ENCODE measurements at places on chromosomes 6 and 20.

DNA sequence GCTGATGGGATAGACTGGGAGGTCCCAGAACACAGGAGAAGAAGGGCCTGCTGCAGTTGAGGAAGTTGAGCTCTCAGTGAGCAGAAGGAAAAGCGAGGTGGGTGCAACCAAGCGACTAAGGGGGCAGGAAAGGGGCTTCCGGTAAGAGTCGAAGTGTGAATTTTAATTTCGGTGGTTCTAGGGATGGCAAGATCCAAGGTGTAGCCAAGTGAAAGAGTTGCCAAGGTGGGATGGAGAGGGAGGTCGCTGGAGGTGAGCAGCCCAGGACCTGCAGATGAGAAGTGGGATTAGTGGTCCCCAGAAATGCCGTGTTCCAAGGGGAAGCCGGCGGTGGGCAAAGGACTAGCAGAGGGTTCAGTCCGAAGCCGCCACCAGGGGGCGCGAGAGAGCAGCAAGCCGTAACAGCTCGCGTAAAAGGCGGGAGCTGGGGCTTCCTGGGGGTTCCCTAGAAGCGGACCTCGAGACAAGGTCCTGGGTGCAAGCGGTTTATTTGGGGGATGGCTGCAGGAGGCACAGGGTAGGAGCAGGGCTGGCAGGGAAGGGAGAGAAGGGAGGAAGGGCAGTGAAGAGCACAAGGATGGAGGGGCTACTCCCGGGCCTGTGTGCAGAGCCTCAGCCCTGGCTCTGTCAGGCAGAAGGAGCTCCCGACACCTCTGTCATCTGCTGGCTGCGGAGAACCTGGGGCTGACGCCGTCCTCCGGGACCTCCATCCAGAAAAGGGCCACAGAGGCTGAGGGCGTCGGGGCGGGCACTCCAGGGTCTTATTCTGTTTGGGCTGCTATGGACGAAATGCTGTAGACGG lies 103.6 kb downstream of the PAX1 start:
- DNase-seq: peak; percentile 60

DNA sequence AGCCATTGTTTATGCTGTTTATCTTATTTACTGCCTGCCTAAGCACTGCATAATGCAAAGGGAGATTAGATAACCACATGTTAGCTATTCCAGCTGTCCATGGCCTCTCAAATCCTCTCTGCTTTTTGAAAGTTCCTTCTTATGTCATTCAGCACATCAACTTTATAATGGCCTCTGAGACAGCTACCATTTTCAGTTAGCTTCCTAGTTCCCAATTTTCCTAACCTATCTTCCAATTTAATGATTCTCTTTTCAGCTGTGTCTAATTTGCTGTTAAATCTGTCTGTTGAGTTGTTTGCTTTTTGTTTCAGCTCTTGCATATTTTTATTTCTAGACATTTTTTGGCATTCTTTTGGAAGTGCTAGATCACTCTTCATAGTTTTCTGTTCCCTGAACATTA lies 173.4 kb upstream of the PLCB4 start:
- no peak for DNase-seq

GRCh38 chr20:1364106-1364505 lies 28.7 kb downstream of the FKBP1A start:
- DNase-seq: no peak

DNA sequence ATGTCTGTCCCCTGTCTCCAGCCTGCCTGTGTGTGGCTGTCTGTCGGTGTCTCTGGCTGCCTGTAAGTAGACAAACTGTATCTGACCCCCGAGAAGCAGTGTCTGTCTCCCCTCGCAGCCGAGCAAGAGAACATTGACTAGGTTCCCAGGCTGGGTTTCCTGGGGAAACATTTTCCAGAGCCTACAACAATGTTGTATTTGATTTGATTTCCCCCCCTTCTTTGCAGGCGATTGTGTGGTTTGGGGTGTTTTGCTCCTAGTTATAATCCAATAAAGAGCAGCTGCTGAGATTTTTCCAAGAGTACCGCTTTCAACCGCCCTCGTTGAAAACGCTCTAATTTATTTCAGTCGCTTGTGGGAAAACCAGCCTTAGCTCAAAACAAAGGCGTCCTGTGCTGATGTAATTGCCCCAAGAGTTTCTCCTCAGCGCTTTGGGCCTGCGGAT lies 92.6 kb downstream of the CDC5L start:
- no peak for DNase-seq

- DNase-seq: no peak
These were observed 45.3 kb upstream of the TINAG start for GRCh38 chr6:54262971-54263370.

DNA sequence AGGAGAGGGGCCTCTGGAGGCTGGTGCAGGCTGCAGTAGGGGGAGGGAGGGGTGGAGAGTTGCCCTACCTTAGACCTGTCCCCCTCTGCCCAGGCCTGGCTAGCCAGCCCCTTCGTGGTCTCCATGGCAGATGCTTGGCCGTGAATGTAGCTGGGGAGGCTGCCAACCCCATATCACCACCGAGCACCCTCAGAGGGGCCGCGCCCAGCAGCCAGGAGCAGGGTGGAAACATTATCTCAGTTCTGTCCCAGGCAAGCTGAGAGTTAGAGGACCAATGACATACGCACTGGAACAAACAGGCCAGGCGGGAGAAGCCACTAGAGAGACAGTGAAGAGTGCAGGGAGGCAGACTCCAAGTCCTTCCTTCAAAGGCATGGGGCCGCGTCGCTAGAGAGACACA lies 66.5 kb downstream of the LRFN2 start:
- peak; percentile 70 for DNase-seq

DNA sequence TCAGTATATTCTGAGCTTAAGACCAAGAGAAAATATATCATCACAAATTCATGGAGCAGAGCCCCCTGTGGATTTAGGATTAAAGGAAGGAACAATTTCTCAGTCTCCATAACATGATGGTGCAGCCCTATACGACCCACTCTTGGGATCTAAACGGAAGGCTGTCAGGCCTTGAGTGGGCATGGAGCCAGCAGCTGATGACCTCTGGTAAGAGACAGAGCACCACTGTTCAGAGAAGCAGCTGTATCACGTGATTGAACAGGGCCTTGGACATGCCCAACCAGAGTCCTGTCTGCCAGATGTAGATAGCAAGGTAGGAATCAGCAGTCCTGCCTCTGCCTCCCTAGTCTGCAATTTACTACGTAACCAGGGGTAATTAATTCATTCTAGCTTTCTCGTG lies 259.4 kb upstream of the POU3F2 start:
- DNase-seq: no peak

DNA sequence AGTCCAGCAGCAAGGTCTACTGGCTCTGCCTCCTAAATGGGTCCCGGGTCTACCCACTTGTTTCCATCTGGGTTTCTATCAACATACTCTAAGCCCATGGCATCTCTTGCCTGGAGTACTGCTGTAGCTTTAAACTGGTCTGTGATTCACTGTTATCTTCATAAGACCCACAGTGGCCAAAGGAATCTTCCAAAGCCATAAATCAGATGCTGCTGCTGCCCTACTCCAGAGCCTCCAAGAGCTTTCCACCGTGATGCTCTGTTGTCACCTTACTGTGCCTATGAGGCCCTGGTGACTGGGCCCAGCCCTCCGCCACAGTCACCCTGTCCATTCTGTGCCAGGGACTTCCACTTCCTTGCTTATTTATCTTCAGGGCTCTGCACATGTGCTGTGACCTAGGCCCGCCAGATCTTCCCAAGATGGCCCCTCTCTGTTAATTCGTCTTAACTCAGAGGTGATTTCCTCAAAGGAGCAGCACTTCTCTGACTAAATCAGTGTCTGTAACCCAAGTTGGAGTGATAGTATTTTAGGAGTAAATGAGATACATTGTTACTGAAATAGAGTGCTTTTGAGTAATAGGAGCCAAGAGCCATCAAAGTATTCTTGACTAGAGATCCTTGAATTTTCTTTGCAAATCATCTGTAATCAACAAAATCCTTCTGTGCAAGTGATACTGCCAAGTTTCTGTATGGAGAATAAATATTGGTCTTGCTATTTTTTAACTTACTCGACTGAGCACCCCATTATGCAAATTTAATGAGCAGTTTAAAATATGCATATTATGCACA lies 102.5 kb downstream of the PPP1R14C start:
- DNase-seq: no peak

DNA sequence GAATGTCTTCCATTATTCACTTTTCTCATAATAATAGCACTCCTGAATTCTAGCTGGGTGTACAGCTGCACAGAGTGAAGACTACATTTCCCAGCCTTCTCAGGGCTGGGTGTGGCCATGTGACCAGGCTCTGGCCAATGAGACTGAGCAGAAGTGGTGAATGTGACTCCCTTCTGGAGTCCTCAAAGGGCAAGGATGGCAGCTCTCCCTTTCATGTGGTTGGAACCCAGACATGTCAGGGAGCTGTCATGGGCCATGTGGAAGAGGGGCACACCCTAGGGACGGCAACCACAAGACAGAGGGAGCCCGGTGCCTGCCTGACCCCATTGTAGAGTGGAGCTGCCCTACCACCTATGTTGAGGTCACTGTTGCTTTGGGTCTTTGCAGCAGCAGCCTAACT lies 312.8 kb upstream of the SULF2 start:
- DNase-seq: no peak

- no peak for DNase-seq
These were observed 66.4 kb upstream of the FABP7 start for GRCh38 chr6:122713138-122713537.

DNA sequence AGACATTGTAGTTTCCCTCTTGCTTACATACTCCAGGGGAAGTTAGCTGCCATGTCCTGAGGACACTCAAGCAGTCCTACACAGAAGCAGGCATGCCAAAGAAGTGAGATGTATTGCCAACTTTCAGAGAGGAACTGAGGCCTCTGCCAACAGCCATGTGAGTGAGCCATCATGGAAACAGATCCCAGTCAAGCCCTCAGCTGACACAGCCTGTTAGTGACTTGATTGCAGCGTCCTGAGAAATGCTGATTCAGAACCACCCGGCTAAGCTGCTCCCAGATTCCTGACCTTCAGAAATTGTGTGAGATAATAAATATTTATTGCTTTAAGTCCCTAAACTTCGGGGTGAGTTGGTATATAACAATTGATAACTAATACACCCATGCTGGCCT lies 38.1 kb downstream of the GSTA2 start:
- DNase-seq: peak; percentile 12

DNA sequence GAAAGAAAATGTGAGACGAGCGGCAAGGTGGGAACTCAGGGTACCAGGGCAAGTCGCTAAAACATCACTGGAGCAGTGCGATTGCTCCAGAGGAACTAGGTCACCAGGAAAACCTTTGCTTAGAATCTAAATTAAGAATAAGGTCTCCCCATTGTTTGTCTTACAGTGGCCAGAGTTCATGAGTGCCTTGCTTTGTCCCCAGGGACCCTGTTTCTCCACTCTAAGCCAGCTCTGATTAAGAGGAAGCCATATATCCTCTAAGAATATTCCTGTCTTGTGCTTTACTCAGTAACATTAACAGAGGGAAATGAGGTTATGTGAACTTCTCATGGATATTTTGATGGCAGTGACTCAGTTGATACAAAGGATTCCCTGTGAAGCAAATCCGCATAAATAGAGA lies 305.8 kb downstream of the CD83 start:
- no peak for DNase-seq

DNA sequence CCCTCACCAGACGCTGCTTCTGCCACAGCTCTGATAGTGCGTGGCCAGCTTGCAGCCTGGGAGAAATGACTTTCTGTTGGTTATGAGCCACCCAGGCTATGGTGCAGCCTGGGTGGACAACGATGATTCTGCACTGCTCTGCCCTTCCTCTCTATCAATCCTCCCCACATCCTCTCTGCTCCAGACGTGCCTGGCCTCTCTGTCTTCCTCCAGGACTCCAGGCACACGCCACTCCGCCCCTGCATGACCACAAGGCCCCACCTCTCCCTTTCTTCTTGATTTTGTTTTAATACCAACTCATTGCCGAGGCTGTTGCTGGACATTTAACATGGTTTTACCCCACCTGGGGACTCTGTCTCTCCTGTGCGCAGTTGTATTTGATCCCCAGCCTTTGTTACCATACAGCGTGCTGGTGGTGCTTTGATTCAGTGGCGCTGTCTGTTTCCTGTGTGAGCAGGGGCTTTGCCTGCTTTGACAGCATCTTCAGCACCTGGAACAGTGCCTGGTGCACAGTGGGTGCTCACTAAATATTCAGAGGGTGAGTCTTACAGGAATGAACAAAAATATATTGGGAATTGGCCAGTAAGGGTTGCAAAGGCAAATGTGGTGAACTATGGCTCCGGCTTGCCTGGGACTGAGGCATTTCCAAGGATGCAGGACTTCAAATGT lies 280.9 kb downstream of the CDH26 start:
- no peak for DNase-seq

DNA sequence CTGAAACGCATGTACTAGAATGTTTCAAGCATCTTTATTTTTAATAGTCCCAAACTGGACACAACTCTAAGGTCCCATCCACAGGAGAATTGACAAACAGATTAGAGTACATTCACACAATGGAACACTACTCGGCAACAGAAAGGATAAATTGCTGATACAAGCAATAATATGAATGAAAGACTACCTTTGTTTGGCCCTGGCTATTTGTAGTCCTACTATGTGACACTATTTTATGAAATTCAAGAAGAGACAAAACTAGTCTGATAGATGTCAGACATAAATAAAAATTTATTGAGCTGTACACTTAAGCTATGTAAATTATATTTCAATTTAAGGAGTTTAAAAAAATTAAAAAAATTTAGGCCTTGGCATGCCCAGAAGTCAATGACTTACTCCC lies 28.0 kb upstream of the RNF24 start:
- DNase-seq: no peak

DNA sequence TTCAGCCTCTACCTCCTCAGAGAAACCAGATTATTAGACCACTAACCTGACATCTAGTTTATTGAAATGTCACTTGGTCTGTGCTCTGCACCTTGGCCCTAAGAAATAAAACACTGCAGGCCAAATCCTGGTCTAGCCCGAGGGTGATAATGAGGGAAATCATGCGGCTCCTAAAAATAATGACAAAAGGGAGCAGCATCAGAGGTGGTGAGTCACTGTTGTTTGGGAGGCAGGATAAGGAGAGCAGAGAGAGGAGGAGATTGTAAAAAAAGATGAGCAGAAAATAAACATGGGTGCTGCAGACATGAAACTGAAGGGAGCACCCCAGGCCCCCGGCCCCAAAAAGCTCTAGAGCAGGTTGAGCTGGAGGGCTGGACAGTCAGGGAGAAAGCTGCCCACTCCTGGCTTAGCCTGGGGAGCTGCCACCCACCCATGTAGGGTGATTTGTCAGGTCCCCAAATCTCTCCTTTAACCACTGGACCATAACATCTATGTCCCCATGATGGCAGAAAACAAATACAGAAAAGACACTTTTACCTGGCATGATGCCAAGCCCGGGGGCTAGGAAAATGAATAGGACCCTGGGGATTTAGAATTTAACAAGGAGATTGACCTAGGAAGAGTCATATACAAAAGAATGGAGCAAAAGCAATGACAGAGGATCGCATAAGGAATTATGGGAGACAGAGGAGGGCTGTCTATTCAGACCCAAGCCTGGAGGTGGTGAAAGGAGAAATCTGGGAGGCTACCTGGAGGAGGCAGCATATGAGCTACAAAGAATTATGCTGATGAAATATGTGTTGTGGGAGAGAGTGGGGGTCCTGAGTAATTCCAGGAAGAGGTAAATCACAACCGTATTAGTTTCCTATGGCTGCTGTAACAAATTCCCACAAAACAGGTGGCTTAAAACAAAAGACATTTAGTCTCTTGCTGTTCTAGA lies 103.7 kb downstream of the SNAP25 start:
- no peak for DNase-seq
